ENCODE measurements at places on chromosomes 5 and 9.

DNA sequence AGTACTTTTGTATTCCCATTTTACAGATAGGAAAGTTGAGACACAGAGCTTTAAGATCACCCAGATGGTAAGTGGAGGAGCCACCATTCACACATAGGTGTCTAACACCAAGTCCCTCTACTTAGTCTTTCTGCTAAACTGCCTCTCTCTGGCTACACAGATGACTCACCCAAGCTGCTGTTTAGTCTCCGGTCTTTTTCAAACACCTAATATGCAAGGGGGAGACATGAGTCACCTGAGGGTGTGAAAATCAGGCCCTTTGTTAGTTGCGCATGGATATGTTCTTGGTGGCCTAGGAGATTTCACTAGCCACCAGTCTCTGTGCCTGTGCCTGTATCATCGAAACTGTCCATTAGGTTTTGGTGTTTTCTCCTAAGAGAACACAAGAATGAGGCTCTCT lies 117.8 kb downstream of the MAST4 start:
- DNase-seq = peak; percentile 70

- no peak for DNase-seq
Measured at GRCh38 chr9:136021872-136022681, 60.9 kb upstream of the UBAC1 start.

- no peak for DNase-seq
Measured at GRCh38 chr5:135667673-135668072, 88.9 kb upstream of the CXCL14 start.

DNA sequence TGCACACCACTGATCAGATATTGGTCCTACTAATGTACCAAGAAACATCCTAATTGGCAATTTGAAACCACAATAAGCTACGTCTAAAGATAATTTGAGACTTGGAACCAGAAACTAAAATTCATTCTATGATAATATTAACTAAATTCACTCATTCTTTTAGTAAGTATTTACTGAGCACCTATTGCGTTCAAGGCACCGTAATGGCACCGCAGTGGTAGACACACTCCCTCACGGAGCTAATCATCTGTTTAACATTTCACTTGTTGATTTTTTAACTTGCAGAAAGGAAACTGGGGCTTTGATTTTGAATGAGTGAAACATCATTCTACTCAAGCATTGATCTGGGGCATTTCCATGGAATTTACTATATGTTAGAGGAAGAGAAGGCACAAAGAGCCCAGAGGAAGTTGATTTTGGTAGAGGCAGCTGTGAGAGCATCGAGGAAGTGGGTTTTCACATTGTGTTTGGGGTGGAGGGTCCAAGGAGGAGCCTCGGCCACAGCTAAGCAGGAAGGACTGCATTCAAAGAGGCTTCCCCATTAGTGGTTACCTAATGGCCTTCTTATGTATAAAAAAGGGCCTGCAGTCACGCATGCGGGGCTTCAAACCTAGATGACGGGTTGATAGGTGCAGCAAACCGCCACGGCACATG lies 7.1 kb downstream of the RAPGEF1 start:
- DNase-seq = peak; percentile 76

- DNase-seq = peak; percentile 83
Measured at GRCh38 chr9:88922091-88922490, 69.2 kb upstream of the S1PR3 start.
